Activated CD8-positive, alpha-beta T cell treated with anti-CD3 and anti-CD28 coated beads, Interleukin-2, amount 10 ng/mL, durations not matched to agents 7 days and 5 days (primary cell): ENCODE measurements at places on chromosomes 13 and 19. TPM values are rescaled to one million over a fixed set of nuclear protein-coding genes. Genes with fewer than 3 reads are reported as not detected.

Gene ATP8B3
- 20.2 TPM for total RNA-seq

Gene IZUMO4
- total RNA-seq = 8.7 TPM

Gene MEIOSIN
- not detected for total RNA-seq

GRCh38 chr13:34350671-34351070 is 532.7 kb downstream of the RFC3 start:
- no peaks in the 10 kb centered on the region for H3K4me1 ChIP-seq
- no peak overlapping the region for H3K27ac ChIP-seq
- no peak overlapping the region for H3K4me3 ChIP-seq
- no peaks in the 10 kb centered on the region for H3K27me3 ChIP-seq

GRCh38 chr19:51422053-51422448 is 4.6 kb upstream of the SIGLEC10 start:
- H3K36me3 ChIP-seq = no peaks in the 10 kb centered on the region
- peaks cover 21% of the 10 kb centered on the region for H3K27me3 ChIP-seq
- no peak overlapping the region for H3K4me3 ChIP-seq
- peak; percentile 91 for DNase-seq

DNA sequence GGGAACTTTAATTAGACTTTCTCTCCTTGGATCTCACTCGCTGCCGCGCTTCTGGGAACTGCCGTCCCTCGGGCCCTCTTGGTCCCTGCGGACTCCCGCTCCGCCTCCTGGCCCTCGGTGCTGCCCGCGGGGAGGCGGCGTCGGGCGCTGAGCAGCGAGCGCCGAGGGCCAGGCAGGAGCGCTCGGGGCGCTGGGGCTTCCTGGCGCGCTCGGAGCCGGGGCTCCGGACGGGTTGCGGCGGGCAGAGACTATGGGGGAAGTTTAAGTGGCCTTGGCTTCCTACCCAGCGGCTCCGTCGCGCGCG is 704 bp downstream of the CHST8 start:
- peaks cover 39% of the 10 kb centered on the region for H3K27me3 ChIP-seq
- H3K4me3 ChIP-seq = no peak overlapping the region
- no peaks in the 10 kb centered on the region for H3K36me3 ChIP-seq
- no peak overlapping the region for H3K27ac ChIP-seq
- DNase-seq = no peak
- no peaks in the 10 kb centered on the region for H3K4me1 ChIP-seq

DNA sequence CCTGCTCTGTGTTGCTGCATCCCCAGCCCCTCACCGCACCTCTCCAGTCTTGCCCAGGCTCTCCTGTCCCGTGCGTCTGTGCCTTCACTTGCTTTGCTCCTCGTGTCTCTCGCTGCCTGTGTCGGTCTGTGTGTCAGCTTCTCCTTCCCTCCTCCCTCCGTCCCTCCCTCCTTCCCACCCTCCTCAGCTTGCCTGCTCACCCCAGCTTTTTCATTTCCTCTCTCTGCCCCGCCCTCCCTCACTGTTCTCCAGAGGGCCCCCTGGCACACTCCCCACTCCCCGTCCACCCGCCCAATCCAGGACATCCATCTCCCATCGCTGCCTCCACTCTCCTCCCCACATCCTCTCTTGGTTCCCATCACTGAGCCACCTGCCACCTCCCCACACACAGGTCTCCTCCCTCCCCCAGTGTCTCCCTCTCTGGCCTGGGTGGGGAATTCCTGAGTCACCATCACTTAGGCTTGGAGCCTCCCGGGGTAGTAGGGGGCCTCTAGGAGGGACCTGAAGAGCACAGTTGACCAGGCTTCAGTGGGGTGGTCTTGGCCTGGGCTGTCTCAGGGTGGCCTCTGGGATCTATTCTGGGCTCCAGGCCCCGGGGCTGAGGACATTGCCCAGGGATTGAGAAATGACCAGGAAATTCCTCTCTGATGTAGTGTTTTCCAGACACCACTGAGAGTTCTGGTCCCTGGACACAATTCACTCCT is at the start of gene PTGIR:
TSS of gene PTGIR (minus strand) at position 132 of the 704 bp plus-strand sequence. CDS start 864 bp downstream, outside the sequence.
- peak within 1 kb of the TSS; percentile 84 for H3K27ac ChIP-seq
- H3K27me3 ChIP-seq = no peaks in the 10 kb centered on the region
- peak within 1 kb of the TSS; percentile 74 for H3K4me3 ChIP-seq
- peaks cover 65% of the 10 kb centered on the region for H3K4me1 ChIP-seq
- DNase-seq = peak; percentile 46

DNA sequence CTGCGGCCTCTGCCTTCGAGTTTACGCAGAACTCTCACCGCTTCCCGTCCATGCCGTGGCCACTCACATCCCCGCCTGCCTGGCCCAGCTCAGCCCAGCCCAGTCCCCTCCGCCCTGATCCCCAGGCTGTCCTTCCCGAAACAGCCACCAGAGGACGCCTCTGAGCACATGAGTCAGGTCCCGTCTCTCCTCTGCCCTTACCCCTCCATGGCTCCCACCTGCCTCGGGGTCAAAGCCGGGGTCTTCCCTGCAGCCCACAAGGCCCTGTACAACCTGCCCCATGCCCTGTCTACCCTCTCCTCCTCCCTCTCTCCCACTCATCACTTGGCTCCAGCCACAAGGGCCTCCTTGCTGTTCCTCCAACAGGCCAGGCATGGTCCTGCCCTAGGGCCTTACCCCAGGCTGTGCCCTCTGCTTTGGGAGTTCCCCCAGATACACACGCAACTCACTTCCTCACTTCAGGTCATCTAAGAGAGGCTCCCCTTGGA is 8.1 kb upstream of the SEMA6B start:
- no peak overlapping the region for H3K4me3 ChIP-seq
- H3K4me1 ChIP-seq = no peaks in the 10 kb centered on the region
- peak; percentile 68 for DNase-seq

- no peaks in the 10 kb centered on the region for H3K27me3 ChIP-seq
- peak; percentile 84 for DNase-seq
- H3K36me3 ChIP-seq = peaks cover 57% of the 10 kb centered on the region
- H3K27ac ChIP-seq = peak overlapping the region; percentile 92
Observed at GRCh38 chr19:1259206-1259875, 9.8 kb upstream of the CIRBP start.

DNA sequence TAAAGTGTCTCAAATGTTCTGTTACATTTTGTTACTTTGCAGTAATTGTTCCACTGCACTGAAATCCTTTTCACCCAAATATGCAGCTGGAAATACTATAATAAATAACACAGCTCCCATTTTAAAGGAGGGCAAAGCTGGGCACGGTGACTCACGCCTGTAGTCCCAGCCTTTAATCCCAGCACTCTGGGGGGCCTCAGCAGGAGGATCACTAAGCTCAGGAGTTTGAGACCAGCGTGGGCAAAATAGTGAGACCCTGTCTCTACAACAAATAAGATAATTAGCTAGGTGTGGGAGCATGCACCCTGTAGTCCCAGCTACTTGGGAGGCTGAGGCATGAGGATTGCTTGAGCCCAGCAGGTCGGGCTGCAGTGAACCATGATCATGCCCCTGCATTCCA is 7.5 kb upstream of the UBAC2 start:
- DNase-seq = peak; percentile 14
- H3K4me1 ChIP-seq = peaks cover 26% of the 10 kb centered on the region
- no peaks in the 10 kb centered on the region for H3K27me3 ChIP-seq

GRCh38 chr19:53626976-53627375 is 4.8 kb upstream of the DPRX start:
- no peak for DNase-seq
- no peaks in the 10 kb centered on the region for H3K36me3 ChIP-seq
- H3K4me1 ChIP-seq = peaks cover 3% of the 10 kb centered on the region
